ENCODE measurements at places on chromosomes 3 and 15.

DNA sequence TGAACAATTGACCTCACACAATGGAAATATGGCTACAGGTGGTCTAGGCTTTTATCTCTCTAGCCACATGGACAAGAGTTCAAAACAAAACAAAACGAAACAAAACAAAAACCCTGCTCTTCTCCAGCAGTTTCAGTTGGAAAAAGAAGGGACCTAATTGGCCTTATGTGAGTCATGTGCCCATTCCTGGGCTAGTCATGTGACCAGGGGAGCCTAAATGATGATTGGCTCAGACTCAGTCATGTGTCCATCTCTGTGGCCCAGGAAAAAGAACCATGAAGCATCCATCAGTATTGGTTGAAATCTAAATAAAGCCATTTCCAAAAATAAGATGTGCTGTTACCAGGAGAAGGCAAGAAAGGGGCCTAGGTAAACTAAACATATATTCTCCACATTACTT is 96.8 kb downstream of the ANXA2 start:
- DNase-seq, result no peak

DNA sequence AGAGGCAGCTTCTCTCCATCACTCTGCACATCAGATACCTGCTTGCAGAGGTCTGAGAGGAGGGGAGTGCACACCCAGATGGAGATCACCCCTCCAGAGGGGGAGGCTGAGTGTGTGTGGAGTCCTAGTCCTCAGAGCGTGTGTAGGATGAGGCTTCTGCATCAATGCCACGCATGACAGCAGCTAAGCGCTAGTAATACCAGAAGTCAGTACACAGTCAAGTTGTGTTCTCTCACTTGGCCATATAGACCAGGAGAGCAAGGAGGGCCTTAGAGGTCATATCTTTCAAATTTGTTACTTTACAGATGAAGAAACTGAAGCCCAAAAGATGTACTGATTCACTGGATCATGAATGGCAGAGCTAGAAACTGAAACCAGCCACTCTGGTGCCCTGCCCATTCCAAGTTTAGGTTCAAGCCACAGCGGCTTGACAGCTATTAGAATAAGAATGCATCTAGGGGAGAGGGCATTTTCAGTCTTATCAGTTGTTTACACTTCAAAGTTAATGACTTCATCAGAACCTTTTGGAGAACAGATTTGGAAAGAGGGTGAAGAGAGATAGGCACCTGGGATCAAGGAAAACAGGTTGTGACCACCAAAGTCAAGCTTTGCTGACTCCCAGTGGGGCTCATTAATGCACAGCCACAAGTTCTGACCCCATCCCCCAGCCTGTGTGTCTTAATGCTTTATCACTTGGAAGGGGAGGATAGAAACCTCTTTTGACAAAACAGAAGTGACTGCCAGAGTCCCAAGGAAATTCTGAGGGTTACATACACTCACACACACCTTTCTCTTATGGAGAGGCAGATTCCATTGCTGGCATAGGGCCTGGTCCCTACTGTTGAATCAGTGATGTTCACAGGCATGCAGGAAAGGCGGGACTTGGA is 310.3 kb downstream of the CHST2 start:
- no peak for DNase-seq

DNA sequence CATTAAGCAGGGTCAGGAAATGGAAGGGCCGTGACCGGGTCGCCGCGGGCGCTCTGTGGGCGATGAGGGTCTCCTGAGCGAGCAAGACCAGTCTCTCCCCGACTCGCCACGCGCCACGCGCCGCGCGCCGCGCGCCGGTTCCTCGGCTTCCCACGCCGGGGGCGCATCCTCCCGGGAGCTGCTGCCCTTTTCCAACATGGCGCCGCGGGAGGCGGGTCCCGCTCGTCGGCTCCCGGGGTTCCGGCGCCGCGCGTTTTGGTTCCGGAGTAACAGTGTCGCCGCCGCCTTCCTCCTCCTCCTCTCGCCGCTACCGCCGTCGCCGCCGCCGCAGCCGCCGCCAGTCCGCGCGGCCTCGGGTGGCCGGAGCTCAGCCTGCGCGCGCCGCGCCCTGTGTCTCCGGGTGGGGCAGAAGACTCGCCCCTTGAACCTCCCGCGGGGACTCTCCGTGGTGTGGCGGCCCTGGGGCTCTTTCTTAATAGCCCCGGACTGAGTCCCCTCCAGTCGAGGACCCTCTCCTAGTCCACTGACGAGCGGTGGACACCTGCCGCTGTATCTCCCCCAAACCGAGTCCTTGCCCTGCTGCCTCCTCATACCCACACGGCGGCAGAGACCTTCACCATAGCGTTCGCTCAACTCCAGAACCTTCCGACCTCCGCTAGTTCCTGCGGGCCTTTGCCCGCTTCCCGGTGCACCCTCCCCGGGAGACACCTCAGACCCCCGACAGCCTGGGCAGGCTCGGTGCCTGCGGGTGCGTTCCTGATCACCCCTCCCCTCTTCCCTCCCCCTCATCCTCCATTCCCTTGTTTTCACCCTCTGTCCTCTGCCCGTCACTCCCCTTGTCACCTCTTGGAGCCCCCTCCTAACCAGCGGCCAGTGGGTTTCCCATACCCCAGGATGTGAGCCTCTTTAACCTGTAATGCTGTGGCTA is at the start of gene MAP2K5:
Gene MAP2K5, plus strand, starts transcription at position 284 of the 928 bp plus-strand sequence. Its CDS starts 633 bp downstream, at position 917.
- DNase-seq, result peak; percentile 77

GRCh38 chr15:80599359-80599758 is 95.8 kb upstream of the ABHD17C start:
- no peak for DNase-seq

DNA sequence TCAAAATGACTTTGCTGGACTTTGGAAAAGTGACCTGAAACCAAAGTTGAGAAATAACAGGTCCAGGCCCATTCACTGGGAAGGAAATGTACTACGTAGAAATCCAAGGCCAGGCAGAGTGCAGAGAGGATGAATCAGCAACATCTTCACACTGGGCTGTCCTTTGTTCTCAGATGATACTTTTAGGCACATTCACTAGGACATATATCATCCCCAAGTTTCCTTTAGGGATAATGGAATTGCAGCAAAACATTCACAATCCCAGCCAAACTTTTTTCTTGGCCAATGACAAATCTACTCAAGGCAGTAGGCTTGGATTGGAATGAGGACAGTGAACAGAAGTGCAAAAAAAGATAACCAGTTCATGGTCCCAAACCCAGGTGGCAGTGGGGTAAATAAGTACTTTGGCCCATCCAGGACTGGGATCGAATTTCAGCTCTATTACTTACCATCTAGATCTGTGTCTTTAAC is 75.1 kb downstream of the CLDN11 start:
- no peak for DNase-seq

DNA sequence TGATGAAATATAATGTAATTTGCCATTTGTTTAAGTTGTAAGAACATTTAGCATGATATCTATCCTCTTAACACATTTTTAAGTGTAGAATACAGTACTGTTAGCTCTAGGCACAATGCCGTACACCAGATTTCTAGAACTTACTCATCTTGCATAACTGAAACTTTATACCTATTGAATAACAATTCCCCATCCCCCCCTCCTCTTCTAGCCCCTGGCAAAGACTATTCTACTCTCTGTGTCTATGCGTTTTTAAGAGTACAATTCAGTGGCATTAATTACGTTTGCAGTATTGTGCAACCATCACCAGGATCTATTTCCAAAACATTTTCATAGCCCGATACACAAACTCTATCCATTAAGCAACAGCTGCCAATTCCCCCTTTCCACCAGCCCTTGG is 261.7 kb downstream of the PLOD2 start:
- DNase-seq, result no peak

GRCh38 chr3:61269435-61269834 is 18.2 kb upstream of the FHIT start:
- DNase-seq, result no peak

GRCh38 chr3:71464613-71465012 is 118.9 kb downstream of the FOXP1 start:
- no peak for DNase-seq

DNA sequence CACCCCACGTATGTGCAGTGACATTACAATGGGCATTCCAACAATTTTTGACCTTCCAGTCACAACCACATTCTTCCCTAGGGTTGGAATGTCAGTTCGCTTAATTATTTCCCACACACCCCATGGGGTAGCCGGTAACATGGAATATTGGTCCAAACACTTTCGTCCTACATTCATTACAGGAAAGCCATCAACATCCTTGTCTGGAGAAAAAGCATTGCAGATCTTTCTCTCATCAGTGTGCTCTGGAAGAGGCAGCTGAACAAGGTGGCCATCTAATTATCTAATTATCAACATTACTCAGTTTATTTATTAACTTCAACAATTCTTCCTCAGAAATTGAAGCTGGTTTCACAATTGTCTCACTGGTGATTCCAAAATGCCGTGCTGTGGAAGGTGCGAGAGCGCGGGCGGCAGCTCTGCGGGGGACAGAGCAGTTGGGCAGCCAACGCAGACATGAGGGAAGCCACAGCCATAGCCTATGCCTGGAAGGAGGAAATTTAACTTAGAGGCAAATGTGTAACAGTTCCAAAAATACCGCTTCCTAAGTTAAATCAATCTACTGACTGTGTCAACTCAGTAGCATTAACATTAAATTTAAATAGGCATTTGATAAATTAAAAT is 1158.9 kb upstream of the EPHA6 start:
- DNase-seq, result no peak
